ENCODE measurements at places on chromosomes 5 and 9. TPM values are rescaled to one million over a fixed set of nuclear protein-coding genes. Genes with fewer than 3 reads are reported as not detected.
A peak's percentile ranks its signal among the peaks of the same experiment; 100 is the strongest.

The TPD52L3 gene
- total RNA-seq, result not detected

GRCh38 chr5:172697123-172698121, 56.4 kb downstream of the NEURL1B start:
- DNase-seq, result peak; percentile 84

- no peak for DNase-seq
These were observed 577.7 kb upstream of the FTMT start for GRCh38 chr5:121273833-121274433.

GRCh38 chr5:55410845-55411244, 103.1 kb downstream of the MTREX start:
- DNase-seq, result no peak

DNA sequence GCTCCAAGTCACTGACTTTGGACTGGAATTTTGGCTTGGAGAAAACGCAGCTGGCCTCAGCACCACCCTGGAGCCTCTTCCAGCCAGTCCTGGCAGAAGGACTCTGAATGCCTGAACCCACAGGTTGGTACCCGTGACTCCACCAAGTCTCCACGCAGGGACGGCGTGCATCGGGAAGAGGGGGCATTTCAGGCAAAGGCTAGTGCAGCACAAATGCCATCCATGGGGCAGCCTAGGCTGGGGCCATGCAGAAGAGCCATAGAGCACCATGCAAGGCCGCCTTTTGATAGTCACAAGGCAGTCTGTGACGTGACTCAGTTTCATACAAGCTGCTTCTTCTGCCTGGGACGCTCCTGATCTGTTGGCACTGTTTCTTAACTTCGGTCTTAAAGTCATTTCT, 28.0 kb downstream of the GDNF start:
- DNase-seq, result no peak

DNA sequence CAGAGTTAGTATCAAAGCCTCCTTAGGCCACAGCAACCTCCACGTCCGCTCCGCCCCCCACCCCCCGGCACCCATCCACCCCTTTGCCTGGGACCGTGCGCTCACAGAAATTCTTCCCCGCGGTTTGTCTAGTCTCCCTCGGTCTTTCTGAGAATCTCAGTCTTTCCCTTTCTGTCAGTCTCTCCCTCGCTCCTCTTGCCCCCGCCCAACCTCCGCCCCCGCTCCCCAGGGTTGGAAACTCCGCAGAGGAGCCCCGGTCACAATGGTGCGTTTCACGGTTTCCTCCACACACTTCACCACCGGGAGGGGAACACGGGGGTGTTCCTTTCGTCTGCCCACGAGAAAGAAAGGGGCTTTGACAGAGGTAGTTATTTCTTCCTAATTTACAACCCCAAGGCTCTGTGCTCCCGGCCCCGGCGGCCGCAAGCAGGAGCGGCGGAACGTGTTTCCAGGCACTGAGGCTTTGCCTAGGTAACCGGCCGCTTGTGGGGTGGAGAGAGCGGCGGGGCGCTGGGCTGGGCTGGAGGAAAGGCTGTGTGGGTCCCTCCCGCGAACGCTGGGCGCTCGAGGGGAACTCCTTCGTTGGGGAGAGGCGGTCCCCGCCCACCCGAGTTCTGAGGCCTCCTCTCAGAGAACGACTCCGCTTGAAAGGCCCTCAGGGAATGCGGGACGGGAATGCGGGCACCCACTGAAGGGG, 2.1 kb downstream of the NR4A3 start:
- DNase-seq, result peak; percentile 48

DNA sequence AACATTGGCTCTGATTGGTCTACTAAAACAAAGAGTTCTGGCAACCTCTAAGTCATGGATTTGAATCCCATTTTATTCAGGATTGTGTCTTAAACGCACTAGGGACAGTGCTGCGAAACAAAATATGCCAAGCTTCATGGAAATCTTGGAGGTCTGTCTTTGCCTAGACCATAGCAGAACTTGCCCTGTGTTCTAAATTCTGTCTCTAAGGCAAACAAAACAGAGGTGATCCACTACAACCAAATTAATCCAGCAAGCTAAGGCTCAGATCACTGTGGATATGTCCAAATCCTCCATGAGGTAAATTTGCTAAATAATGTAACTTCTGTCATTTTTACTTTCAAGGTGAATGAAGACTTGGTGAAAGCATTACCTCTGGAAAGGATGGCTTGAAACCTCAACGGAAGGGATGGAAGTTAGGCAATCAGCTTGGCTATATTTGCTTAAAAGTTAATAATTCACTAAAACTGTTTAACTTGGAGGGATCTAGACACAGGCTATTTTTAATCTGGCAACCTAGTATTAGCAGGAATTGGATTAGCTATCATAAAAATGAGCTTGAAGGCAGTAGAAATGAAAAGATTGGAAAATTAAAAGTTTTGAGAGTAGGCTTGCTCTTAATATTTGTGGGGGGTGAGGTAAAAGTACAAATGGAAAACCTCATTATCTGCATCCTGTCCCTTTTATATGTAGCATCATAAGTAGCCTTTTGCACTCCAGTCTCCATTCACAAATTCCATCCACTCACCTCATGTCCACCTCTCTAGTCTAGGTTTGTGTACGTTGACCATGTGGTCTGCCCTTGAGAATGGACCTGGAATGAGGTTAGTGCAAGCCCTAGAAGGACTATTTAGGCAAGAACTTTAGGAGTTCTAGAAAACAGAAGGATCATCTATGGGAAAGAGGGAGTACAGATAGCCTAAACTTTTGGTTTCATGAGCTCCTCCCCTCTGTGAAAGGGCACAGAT, 176.2 kb downstream of the SMC2 start:
- DNase-seq, result no peak

GRCh38 chr9:81814401-81814793, 113.8 kb upstream of the SPATA31D4 start:
- DNase-seq, result peak; percentile 17
